ENCODE measurements at places on chromosomes 7 and 10. TPM values are rescaled to one million over a fixed set of nuclear protein-coding genes. Genes with fewer than 3 reads are reported as not detected.

The ATOH7 gene
- 0.34 TPM for total RNA-seq

The GCK gene
- not detected for total RNA-seq

The HOGA1 gene
- 0.91 TPM for total RNA-seq

The PLEKHA8 gene
- total RNA-seq, result 6.6 TPM

The CYP2C19 gene
- total RNA-seq, result 0.02 TPM

Data from A549 treated with CpdA at 1 μM for 4 hours (cell line).